ENCODE measurements at places on chromosomes 5 and 9.

DNA sequence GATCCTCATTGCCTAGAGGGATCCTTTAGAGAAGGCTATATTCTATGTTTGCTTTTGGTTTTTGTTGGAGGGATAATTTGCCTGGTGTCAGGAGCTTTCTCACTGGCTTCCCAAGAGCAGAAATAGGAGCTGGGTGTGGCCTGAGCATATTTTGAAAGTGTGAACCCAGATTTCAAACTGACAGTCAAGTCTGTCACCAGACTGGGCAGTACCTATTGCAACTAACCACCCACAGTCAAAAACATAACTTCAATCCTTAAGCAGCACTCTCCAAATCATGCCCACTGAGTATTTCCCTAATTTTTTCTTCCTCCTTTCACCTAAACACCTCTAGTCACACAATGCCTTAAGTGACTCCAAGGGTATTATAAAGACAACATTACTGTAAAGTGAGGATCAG is 278.4 kb downstream of the EBF1 start:
- no peak for DNase-seq

- no peak for DNase-seq
Observed at GRCh38 chr9:133509179-133510083, 15.3 kb downstream of the MYMK start.

GRCh38 chr5:139711067-139711905 is 63.1 kb downstream of the CXXC5 start:
- DNase-seq, result peak; percentile 26

DNA sequence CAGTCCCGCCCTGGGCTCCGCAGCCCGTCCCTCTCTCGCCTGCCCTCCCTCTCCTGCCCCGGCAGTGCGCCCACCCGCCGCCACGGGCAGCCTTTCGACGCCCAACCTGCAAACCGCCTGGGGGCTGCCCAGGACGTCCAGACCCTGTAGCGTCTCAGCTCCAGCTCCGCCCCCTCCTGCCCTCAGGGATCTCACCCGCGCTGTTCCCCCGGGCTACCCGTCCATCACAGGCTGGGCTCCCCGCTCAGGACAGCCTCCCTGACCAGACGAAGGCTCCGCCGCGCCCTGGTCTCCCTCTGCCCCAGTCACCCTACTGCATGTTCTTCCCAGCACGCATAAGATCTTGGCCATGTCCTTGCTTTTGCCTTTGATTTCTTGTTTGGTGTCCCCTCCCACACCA is 1.4 kb downstream of the RASGEF1C start:
- no peak for DNase-seq

DNA sequence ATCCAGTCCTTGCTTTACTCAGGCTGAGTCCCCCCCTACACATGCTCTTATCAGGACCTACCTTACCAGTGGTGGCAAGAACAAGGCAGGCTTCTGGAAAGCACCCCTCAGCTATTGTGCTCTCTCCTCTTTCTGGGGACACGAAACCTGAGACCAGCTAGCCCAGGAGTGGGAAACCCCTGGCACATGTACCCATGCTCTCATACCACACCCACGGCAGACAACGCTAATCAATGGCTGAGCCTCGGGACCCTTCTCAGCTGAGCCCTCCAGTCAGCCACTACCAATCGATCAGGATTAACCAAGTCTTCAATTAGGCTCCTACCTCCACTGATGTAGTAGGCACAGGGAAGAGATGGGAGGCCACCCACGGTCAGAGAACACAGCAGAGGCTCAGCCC is 65.1 kb downstream of the VAV2 start:
- DNase-seq, result no peak

GRCh38 chr5:56176155-56176798 is 56.9 kb downstream of the ANKRD55 start:
- DNase-seq, result no peak

GRCh38 chr5:89129941-89130340 is 247.0 kb upstream of the MEF2C start:
- DNase-seq, result no peak

- DNase-seq, result no peak
Observed at GRCh38 chr5:152083231-152083630, 158.6 kb upstream of the GLRA1 start.

GRCh38 chr5:43140286-43140685 is 19.6 kb downstream of the ZNF131 start:
- no peak for DNase-seq

DNA sequence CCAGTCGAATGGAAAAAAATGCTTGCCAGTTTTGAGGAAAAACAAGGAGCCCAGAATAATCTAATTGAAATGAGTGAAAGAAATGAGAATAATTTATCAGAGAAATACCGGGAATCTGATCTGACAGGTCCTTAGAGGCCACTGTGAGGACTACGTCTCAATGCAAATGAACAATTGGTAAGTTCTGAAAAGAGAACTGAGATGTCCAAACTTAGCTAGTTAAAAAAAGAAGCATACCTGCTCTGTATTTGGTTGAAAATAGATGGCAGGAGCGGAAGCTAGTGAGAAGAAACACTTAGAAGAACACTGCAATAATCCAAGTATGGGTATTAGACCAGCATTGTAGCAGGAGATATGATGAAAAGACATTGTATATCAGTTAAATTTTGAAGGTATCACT is 161.2 kb downstream of the CDH9 start:
- DNase-seq, result no peak

- DNase-seq, result no peak
Observed at GRCh38 chr9:98332405-98332831, 77.0 kb upstream of the TBC1D2 start.

GRCh38 chr5:134083517-134083916 is 31.0 kb upstream of the TCF7 start:
- DNase-seq, result no peak

DNA sequence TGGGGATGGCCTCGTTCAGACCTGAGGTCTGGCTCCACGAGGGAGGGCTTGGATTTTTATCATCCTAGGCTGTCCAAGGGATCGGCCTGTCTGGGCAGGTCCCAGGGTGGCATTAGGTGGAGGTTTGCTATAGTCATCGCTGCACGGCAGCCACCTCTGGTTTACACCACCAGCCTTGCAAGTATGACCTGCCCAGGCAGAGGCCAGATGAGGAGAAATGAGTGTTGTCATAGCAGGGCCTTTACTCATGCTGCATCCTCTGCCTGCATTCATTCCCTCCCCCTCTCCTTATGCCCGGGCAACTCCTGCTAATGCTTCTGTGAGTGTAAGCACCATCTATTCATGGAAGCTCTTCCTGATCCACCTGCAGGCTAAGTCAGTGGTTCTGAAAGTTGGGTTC is 15.3 kb upstream of the NDST1 start:
- no peak for DNase-seq

DNA sequence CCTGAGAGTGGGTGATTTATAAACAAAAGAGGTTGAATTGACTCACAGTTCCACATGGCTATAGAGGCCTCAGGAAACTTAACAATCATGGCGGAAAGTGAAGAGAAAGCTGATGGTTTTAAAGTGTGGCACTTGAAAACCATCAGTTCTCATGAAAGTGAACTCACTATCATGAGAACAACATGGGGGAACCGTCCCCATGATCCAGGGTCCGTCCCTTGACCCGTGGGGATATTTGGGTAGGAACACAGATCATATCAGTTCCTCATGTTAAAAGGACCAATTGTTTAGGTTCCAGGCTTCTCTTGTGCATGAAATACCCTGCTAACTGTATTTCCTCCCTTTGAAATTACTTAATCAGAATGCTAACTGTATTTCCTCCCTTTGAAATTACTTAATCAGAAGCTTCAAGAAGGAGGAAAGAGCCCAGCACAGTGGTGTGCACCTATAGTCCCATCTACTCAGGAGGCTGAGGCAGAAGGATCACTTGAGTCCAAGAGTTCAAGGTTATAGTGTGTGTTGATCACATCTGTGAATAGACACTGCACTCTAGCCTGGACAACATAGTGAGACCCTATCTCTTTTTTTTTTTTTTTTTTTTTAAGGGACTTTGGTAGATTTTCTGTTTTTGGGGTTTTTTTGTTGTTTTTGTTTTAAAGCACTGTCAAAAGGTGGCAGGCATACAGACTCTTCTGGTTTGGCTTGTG is 24.8 kb downstream of the TTC1 start:
- DNase-seq, result no peak

GRCh38 chr5:91357012-91357634 is 26.0 kb downstream of the ARRDC3 start:
- no peak for DNase-seq

GRCh38 chr9:109385499-109385898 is 64.6 kb upstream of the EPB41L4B start:
- no peak for DNase-seq

DNA sequence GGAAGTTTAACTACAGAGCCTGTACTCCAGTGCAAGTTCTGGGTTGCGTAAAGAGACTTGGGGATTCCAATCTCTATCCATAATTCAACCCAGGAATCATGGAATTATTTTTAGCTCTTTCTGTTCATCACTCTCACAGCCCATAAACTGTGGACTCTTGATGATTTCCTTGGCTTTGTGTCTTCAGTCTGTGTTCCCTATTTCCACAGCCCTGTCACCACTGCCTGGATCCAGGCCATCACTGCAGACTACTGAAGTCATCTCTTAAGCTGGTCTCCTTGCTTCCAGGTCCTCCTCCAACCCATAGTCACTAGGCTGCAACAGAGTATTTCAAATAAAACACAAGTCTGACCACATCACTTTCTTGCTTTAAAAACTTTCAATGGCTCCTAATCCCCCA is 211.7 kb downstream of the PLK2 start:
- no peak for DNase-seq

GRCh38 chr5:106843812-106844416 is 826.8 kb downstream of the EFNA5 start:
- DNase-seq, result no peak

DNA sequence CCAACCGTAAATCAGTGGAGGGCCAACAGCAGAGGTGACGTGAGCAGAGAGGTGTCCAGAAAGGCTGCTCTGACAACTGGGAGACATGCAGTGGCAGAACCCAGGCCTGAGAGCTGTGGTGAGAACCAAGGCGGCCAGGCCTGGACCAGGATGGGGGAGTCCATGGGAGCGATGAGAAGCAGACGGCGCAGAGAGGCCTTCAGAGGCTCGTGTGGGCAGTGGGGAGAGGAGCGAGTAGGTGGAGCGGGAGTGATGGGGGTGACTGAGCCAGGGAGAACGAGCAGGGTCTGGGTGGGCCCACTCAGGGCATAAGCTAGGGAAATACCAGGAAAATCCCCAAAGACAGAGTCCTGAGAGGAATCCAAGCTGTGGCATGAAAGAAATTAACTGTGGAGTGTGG is 7.9 kb upstream of the IL3 start:
- DNase-seq, result no peak

- no peak for DNase-seq
Observed at GRCh38 chr5:97400537-97400936, 217.5 kb upstream of the RIOK2 start.

DNA sequence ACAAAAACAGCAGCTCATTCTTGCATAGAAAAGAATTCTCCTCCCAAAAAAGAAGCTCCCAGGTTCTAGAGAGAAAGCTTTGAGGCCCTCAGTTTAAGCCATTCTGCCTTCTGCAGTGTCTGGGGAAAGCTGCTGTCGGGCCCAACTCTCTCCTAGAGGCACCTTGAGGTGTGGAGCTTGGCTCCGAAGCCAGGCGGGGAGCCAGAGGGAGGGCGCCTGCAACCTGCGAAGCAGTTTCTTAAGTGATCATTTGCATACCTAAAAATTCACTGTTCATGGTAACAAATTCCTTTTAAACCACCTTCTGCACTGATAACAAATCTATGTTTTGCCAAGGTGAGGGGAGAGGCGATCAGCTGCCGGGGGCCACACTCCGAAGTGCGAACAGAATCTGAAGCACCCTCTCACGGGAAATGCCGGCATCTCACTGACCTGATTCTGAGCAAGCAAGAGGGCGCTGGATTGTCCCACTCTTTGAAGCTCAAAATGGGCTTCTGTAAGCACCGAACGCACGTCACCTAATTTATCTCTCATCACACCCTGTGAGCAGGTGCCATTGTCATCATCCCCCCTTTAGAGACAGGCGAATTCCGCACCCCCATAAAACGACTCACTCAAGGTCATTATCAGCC is 86.1 kb downstream of the GTF3C4 start:
- DNase-seq, result no peak

DNA sequence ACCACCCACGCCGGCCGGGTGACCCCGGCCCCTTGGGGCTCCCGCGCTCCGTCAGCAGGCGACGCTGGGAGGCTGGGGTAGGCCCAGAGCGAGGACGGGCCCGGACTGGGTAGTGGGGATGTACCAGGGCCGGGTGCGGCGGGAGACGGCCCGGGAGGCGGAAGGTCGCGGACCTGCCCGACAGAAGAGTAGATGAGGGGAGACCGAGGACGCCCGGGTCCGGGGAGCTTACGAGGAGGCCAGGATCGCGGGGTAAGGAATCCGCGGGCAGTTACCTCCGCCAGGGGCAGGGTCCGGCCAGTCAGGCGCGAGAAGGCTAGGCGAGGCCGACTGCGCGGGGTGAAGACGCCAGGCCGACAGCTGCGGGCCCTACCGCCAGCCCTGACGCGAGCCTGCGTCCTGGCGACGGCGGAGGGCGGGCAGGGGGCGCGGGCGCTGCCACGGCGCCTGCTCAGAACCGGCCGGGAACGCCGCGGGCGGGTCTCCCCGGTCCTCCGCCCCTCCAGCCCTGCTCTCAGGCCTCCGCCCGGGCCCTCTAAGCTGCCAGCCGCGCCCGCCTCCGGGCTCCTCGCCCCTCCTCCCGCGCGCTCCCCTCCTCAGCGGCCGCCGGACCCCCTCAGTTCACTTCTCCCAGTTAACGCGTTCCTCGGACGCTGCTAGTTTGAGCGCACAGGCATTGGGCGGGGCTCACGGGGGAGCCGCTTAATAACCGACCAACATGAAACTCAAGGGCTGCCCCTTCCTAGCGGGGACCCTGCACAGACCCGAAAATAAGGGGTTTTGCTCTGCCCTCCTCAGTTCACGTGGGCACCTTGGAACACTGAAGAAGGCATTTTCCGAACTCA is at the start of gene CPLANE1:
CPLANE1 (minus strand) TSS at position 407 of the 845 bp plus-strand sequence. CDS start 1,678 bp downstream, outside the sequence.
- DNase-seq, result peak; percentile 10

DNA sequence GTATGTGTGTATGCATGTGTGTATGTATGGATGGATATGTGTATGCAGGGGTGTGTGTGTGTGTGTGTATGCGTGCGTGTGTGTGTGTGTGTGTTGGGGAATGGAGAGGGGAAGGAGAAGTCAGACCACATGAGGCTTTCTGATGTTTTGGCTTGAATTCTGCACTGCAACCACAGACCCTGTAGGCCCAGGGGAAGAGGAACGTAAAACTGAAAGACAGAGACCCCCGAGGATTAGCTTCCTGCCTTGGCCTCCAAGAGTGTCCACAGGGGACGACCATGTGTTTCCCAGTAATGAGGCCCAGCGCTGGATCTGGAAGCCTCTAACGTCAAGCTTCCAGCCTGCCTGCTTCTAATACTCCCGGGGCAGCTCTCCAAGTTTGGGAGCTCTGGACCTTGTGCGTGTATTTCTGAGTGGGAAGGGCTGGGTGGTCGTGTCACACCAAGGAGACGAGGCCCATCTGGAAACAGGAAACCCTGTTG is 5.8 kb downstream of the DCANP1 start:
- DNase-seq, result no peak
